Naive thymus-derived CD4-positive, alpha-beta T cell (primary cell): ENCODE measurements at places on chromosomes 13 and 19.

DNA sequence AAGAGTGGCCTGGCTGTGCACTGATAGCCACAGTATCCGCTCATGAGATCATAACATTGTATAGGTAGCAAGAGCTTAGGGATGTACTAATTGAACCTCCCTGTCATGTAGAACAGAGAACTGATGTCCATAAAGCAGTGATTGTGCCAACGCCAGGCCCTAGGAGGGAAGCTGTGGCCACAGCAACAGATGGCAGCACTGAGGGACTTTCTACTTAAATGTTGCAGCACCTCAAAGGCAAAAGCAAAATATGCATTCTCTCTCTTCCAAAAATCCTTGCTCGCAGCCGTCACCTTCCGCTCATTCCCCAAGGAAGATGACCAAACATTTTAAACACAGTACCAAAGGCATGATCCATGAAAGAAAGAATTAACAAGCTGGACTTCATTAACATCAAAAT is 32.3 kb downstream of the COL4A1 start:
- no peak for DNase-seq

GRCh38 chr19:7920519-7921301 is 572 bp downstream of the SNAPC2 start:
- DNase-seq: peak; percentile 96

DNA sequence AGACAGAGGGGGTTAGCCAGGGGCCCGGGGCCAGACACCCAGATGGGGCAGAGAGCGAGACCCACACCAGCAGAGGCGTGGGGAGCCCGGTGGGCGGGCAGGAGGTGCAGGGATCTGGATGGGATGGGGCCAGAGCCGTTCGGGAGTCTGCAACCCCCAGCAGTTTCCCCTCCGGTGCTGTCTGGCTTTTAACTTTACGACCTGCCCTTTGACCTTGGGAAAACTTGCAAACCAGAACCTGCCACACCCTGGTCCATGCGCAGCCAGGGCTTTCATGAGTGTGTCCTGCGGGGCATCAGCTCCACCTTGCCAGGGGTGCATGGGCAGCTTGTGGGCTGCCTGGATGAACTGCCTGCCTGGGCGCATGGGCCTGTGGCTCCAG is 9.8 kb downstream of the JOSD2 start:
- no peak for DNase-seq

GRCh38 chr13:113813749-113814434 is 50.0 kb downstream of the GAS6 start:
- DNase-seq: no peak

DNA sequence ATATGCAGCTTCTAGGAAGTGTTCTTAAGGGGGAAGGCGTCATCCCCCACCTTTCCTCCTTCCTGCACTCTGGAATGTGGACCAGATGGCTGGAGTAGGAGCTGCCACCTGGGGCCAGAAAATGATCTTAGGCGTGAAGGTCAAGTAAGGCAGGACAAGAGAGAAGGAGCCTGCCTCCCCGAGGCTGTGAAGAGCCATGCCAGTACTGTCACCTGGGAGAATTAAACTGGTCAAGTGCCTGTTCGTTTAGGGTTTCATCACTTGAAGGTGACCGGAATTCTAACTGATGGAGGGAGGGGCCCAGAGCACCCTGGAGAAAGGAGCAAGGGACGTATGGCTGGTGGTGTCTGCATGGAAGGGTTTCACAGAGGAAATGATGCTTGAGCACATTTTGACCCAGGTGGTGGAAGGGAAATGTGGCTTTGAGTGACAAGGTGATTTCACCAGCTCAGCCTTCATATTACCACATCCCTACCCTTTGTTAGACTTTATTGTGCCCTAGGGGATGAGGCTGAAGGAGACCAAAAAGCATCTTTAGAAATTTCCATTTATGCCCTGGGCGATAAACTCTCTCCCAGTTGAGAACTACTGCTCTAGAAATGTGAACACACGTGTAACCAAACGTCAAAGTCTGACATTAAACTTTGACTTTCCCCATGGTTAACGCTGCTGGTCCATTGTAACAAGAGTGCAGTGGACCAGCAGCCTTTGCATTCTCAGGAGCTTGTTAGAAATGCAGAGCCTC is 37.5 kb downstream of the PPP2R1A start:
- no peak for DNase-seq

GRCh38 chr13:49453465-49453864 is 9.4 kb downstream of the SETDB2 start:
- DNase-seq: no peak

GRCh38 chr13:41897126-41897525 is 63.8 kb downstream of the VWA8 start:
- no peak for DNase-seq

- DNase-seq: no peak
Observed at GRCh38 chr19:39098365-39099269, 14.4 kb downstream of the ACP7 start.

DNA sequence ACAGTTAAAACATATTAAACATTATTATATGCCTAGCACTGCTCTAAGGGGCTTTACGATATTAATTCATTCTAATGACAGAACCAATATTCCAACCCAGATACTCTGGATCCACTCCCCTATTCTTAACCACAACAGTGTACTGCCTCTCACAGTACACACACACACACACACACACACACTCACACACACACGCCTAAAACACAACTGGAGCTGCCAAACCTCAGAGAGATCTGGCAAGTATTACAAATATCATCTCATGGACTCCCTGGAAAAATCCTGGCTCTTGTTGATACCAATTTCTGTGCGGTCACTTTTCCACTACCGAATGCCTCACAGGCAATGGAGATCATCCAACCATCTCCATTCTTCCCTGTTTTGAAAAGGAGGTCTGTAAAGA is 1.3 kb downstream of the ZNF780A start:
- DNase-seq: no peak

GRCh38 chr19:10653482-10653731 is 739 bp upstream of the ILF3 start:
- DNase-seq: no peak

GRCh38 chr19:33302974-33303790 is 848 bp upstream of the CEBPA start:
- DNase-seq: no peak

GRCh38 chr13:42039457-42039945 is 8.9 kb upstream of the DGKH start:
- no peak for DNase-seq

GRCh38 chr13:98393873-98394272 is 183.0 kb downstream of the STK24 start:
- no peak for DNase-seq

DNA sequence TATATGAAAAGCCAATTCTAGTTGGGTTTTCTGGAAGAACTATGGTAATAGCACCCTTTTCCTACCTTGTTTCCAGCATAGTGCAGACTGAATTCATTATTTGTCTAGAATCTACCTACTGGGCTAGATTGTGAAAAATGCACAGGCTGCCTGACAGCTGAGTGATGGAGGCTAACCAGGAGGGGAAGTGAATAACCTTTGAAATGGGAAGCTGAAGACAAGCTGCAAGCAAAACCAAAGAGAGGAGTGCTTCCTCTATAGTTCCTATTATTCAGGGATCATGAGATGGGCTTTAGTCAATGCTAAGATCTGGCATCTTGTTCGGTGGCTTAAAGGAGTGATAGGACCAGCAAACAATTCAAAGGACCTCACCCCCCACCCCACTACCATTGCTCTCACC is 26.9 kb downstream of the MZT1 start:
- no peak for DNase-seq

DNA sequence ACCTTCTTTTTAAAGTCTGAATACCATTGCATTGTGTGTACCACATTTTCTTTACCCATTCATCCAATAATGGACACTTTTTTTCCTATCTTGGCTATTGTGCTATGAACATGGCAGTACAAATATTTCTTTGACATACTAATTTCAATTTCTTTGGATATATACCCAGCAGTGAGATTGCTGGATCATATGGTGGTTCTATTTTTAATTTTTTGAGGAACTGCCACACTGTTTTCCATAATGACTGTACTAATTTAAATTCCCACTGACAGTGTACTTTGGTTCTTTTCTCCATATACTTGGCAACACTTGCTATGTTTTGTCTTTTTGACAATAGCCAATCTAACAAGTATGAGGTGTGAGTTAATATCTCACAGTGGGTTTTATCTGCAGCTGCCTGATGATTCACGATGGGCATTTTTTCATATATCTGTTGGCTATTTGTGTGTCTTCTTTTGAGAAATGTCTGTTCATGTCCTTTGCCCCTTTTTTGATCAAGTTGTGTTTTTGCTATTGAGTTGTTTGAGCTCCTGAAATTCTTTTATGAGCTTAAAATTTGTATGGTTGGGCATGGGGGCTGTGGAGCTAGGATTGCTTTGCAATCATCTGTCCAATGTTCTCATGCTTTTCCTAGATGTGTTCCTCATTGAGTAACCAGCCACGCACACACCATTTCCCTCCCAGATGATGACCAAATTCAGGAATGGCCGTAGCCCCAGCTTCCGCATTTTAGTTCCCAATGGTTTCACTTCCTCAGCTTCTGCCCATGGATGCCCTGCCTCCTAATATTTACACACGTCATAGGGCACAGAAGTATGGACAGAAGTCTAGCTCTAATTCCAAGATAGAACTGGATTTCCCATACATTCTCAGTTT is 380.0 kb upstream of the SGCG start:
- DNase-seq: no peak

GRCh38 chr19:1232652-1233072 is 5.1 kb downstream of the CBARP start:
- no peak for DNase-seq

GRCh38 chr19:44875666-44876451 is 15.2 kb upstream of the TOMM40 start:
- DNase-seq: no peak

DNA sequence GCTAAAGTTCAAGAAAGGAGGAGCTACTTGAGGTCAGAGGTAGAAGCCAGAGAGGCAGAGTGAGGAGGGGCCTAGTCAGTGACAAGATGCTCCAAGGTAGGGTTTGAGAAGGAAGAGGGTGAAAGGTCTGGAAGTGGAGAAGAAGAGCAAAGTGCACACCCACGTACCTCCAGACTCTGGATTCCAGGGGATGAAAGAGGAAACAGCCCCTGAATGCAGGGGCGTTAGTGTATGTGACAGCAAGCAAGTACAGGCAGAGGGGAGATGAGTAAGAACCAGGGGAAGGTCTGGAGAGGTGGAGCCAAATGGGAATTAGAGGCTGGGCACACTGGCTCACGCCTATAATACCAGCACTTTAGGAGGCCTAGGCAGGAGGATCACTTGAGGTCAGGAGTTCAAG is 8.7 kb downstream of the RPS28 start:
- no peak for DNase-seq

DNA sequence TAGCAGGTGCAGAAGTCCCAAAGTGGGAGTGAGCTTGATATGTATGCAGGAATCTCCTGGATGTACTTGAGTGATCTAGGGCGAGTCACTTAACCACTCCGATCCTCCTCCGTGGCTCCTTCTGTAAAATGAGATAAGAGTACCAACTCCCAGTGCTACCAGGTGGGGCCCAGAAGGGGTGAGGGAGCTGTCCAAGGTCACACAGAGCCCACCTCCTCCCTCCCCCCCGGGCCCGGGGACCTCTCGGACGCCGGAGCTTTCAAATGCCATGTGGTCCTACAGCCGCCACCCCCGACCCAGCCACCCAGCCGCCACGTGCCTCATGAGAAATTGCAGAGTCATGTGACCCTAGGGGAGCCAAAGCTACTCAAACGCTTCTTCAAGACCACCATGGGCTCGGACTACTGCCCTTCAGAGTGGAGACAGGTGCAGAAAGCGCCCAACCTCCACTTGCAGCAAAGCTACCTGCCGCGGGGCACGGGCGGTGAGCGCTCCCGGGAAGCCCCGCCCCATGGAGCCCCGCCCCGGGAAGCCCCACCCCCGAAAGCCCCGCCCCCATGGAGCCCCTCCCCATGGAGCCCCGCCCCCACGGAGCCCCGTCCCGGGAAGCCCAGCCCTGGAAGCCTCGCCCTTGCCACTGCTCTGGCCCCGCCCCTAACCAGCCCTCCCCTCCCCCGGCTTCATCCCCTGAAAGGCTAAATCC is 10.1 kb upstream of the ZNF358 start:
- DNase-seq: no peak

DNA sequence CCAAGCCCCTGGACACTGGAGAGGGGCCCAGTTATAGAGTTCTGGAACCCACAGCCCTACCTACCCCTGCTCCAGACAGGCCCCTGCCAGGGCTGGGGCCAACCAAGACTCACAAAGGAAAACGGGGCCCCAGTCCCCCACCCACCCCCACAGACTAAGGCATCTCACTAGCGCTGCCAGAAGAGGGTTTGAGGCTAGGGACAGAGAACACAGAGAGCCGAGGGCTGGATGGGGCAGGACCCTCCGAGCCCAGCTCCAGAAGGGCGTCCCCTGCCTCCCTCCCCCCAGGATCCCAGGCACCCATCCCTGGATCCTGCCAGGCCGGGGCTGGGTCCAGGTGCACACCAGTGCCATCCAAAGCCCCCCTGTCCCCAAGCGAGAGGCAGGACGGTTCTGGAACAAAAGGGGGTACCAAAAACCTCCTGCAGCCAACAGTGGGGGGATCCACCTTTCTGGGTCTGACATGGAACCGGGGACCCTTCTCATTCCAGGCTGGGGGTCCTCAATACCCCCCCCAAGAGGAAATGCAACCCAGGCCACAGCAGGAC is 4.4 kb upstream of the REXO1 start:
- DNase-seq: no peak

GRCh38 chr19:57078802-57079201 is 41.0 kb upstream of the USP29 start:
- no peak for DNase-seq

DNA sequence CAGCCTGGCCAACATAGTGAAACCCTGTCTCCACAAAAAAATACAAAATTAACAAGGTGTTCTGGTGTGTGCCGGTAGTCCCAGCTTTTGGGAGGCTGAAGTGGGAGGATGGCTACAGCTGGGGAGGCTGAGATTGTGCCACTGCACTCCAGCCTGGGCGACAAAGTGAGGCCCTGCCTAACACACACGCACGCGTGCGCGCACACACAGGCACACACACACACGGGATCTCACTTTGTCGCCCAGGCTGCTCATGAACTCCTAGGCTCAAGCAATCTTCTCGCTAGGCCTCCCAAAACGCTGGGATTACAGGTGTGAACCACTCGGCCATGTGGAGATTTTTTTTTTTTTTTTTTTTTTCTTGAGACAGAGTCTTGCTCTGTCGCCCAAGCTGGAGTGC is 3.2 kb upstream of the BTBD2 start:
- DNase-seq: no peak

DNA sequence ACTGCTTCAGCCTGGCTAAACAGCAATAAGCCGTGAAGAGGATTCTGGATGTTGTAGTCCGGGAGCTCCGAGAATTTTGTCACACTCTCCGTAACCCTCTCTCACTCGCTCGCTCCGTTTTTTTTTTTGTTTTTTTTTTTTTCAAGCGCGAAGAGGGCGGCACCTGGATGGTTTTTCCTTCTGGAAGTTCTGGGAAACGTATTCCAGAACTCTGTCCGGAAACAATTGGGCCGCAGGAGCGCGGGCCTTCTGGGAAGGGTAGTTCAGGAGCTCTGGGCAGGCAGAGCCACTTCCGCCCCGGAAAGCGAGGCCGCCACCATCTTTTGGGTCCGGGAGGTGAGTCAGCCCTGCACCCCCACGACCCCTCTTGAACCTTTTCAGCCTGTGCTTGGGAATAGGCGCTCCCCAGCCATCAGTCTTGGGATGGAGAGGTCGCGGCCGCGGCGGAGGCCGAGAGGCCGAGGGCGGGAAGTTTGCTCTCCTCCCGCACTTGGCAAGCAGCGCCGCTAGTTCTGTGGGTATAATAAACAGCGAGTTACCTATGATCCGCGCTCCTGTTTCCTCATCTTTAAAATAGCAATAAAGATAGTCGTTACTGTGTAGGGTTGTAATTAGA is at the start of gene ZNF227:
Gene ZNF227, plus strand, starts transcription at position 283 of the 616 bp plus-strand sequence. CDS start 5,261 bp downstream, outside the sequence.
- DNase-seq: peak; percentile 79

- no peak for DNase-seq
Observed at GRCh38 chr13:67075239-67075638, 154.9 kb downstream of the PCDH9 start.
